Cortex of kidney (tissue), 1 donor: ENCODE measurements at places on chromosomes 1 and 21.

DNA sequence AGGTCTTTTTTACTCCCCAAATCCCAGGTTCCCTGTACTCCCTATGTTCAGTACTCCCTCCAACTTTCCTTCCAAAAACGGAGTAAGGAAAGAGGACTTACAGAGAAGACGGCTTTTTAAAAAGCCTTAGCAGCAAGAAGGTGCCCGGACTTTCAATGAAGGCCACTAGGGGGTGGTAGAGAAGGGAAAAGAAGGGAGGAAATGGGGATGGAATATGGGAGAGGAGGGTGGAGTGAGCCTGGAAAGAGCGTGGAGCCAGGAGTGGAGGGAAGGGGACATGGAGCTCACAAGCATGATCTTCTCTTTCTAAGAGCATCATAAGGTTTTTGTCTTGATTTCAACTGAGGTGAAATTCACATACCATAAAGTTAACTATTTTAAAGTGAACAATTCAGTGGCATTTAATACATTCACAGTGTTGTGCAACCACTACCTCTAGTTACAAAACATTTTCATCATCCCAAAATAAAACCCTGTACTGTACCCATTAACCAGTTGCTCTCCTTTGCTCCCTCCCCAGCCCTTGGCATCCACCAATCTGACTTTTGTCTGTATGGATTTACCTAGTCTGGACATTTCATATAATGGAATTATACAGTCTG is 129.9 kb downstream of the ZNF281 start:
- DNase-seq, result no peak

DNA sequence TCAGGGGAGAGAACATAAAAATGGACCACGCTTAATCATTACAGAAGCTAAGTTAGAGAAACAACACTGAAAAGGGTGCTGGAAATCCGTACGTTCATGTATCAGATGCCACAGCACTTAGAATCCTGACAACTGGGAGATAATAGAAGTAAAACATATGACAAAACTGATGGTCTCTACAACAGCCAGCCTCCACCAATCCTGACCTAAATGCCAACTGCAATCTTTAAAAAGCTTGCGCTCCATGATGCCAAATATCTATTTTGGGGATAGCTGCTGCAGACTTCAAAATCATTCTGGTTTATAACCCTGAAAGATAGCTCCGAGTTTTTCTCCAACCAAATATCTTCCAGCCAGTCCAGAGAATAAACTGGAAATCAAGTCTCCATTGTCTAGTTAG is 178.3 kb downstream of the RERE start:
- DNase-seq, result no peak

DNA sequence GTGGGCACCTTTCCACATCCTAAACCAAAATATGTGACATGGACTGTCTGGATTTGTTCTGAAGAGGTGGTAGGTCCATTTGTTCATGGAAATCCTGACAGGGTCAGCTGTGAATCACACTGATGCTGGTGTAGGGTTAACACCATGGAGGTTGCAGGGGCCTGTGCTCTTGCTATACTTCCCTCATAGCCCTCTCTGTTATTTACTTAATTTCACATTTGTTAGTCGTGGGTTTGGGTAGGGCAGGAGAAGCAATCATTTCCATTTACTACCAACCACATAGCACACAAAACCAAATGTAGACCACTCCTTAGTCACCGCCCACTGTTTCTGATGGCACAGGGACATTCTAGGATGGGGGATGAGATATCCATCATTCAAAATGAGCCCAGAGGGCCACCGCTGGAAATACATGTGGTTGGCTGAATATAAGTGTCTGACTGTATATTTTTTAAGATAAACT is 61.8 kb upstream of the POU2F1 start:
- DNase-seq, result no peak

- DNase-seq, result no peak
These were observed 105.5 kb downstream of the HLCS start for GRCh38 chr21:36860736-36861594.

GRCh38 chr1:66873111-66873510 is 51.5 kb downstream of the DNAI4 start:
- no peak for DNase-seq

DNA sequence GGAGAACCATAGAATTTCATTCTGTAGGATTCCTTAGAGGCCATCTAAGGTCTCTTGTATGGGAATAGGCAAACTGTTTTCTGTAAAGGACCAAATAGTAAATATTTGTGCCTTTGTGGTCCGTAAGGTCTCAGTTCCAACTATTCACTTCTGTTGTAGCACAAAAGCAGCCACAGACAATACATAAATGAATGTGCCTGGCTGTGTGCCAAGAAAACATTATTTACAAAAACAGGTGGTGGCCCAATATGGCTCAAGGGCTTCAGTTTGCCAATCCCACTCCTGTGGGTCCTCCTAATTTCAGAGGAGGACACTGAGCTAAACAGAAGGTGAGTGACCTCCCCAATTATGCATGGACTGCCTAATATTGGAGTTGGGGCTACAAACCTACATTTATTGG is 67.6 kb upstream of the EDEM3 start:
- DNase-seq, result no peak

- no peak for DNase-seq
These were observed 600.5 kb downstream of the LTN1 start for GRCh38 chr21:28391938-28392849.

- DNase-seq, result no peak
These were observed 22.5 kb upstream of the RC3H1 start for GRCh38 chr1:174044418-174045222.

DNA sequence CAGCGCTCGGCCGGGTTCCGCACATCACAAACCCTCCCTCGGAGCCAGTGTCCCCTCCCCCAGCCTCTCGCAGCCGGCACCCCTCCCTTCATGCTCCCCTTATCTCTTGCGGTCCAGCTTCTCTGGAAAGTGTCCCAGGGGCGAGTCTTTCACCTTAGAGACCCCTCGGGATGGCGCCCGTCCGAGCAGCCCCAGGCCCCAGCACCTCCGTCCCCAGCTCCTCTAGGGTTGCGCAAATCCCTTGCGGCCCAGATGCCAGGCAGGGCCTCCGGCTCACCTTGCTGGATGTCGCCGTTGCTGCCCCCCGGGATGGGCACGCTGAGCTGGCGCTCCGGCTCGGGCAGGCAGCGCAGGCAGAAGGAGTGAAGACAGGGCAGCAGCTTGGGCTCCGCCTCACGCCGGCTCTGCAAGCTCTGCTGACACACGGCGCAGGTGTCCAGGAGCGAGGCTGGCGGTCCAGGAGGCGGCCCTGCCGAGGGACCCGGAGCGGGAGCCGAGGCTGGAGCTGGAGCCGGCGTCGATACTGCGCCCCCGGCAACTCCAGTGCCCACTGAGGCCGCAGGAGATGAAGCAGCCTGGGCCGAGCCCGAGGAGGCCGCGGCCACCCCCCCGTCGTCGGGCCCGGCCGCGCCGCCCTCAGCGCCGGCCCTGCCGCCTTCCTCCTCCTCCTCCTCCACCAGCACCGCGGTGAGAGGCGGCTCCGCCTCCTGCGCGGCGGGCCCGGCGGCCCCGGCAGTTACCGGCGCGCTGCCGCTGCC is 550 bp downstream of the TRIM33 start:
- DNase-seq, result no peak
